ENCODE measurements at places on chromosomes 5 and 9.

DNA sequence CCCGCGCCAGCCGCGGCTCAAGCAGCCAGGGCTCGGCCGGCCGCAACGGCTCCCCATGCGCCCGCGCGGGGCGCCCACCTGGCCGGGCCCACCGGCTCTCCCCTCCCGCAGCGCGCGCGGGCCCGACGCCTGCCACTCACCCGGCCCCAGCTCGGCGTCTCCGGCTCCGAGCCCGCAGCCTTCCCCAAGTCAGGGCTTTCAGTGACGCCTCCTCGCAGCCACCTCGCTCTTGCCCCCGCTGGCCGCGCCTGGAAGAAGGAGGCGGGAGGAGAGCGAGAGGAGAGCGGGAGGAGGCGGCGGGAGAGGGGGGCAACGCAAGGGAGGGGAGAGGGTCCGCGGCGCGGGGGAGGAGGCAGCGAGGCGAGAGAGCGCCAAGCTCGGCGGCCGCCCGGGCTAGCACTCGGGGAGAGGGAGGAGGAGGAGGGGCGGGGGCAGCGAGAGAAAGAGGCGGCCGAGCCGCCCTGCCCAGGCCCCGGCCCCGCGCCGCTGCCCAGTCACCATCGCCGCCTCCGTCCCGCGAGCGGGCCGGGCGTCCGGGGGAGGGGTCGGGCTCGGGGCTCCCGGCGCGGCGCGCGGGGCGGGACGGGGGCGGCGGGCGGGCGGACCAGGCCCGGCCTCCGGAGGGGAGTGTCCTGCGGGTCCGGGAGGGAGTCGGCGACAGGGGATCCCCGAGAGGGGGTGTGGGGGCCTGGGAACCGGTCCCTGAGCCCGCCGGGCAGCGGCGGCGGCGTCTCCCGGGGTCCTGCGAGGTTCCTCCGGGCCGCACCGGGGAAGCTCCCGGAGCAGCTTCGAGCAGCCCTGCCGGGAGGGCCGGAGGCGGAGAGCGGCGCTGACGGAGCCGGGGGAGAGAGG is at the start of gene LHFPL2:
TSS of gene LHFPL2 (minus strand) at position 414 of the 852 bp plus-strand sequence. CDS start 138,559 bp downstream, outside the sequence.
- no peak for DNase-seq

GRCh38 chr9:81384911-81385310 is 304.4 kb downstream of the TLE1 start:
- no peak for DNase-seq

GRCh38 chr5:32621256-32621655 is 35.9 kb downstream of the SUB1 start:
- DNase-seq = no peak

GRCh38 chr9:105969636-105970035 is 275.3 kb downstream of the TMEM38B start:
- DNase-seq = no peak

DNA sequence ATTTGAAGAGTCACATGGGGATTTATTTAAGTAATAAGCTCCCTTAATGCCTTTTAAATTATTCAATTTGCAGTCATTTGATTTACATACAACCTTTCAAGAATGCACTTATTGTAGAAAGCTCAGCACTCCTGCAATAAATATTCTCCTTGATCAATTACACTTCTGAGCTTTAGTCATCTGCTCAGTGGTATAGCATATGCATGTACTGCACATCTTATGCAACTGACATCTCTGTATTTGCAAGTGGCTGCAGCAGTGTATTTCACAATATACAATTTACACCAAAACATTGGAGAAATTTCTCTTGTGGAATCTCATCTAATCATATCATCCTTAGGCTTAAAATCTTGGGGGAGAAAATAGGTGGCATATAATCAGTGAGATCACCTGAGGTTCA is 325.7 kb downstream of the SLF1 start:
- DNase-seq = no peak

- no peak for DNase-seq
Measured at GRCh38 chr5:135593886-135594285, 15.1 kb upstream of the CXCL14 start.

DNA sequence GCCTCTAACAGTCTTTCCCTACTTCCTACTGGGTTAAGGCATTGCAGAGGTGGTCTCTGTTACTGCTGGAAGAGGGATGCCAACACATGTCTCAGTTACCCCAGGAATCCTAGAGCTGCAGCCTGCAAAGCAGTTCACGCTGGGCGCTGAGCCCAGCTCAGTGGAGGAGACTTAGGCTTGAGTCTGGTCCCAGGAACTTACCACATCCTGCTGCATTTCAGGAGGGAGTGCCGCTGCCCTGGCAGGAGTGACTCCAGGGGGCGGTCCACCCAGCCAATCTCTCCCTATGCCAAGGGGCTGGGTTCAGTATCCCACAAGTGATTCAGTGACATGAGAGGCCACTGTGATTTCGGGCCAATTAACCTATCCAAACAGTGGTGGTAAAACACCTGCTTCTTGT is 7.6 kb downstream of the TTC16 start:
- DNase-seq = no peak

DNA sequence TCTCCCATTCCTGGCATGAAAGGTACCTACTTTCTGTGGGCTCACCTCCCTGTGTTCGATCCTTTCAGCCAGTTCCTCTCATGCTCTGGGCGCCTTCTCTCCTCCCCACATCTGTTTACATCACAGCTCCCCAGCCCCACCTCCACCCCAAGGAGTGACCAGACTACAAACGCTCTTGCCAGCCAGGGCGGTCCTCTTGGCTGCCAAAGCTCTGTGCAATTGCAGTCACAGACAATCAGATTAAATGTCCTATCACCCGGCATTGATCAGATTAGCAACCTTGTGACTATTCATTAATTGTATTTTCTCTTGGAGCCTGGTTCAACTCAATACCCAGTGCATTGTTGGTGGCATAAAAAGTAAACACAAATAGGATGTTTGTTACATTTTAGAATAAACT is 211.2 kb upstream of the TBCA start:
- no peak for DNase-seq

- no peak for DNase-seq
Measured at GRCh38 chr9:121752929-121753328, 101.5 kb downstream of the DAB2IP start.

DNA sequence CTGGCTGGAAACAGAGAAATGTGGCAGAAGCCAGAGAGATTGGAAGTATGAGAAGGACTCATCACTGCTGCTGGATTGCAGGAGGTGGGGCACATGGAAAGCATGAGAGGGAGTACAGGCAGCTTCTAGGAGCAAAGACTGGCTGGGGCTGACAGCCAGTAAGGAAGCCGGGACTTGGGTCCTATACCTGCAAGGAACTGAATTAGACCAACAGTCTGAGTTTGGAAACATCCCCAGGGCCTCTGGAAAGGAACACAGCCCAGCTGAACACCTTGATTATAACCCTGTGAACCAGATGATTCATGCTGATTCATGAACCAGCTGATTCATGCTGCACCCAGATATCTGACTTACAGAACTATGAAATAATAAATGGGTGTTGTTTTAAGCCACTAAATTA is 93.4 kb downstream of the OSTF1 start:
- no peak for DNase-seq

DNA sequence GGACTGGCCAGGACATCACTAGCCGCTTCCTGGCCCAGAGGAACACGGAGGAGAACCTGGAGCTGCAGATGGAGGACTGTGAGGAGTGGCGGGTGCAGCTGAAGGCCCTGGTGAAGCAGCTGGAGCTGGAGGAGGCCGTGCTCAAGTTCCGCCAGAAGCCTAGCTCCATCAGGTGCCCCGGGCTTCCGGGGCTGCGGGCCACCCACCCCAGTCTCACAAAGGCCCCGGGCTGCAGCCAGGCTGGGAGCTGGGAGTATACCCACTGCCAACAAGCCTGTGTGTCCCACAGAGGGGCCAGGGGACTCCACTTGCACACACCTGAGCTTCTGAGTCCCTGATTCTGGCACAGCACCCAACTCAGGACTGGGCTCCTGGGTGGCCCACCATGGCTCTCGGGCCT is 1.7 kb upstream of the RABL6 start:
- DNase-seq = no peak
